ENCODE measurements at places on chromosomes 3 and 15. TPM values are rescaled to one million over a fixed set of nuclear protein-coding genes. Genes with fewer than 3 reads are reported as not detected.

DNA sequence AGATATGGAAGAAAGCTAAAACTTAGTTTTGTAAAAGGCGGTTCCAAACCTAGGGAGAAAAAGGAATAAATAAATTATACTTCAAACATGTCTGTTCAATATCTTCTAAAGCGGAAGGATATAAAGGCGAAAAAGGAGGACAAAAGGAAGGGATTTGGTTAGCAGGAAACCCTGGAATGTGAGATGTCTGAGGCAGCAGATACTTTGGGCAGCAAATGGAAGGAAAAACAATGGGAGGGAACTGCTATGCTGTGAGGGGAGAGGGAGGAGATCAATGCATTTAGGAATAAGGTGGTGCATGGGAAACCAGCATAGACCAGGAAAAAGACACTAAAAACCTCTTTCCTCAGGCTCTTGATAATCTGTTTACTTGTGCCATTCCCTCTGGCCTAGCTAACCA, 120.8 kb downstream of the DNAH12 start:
- no peak overlapping the region for H3K4me3 ChIP-seq
- no peak for DNase-seq
- no peaks in the 10 kb centered on the region for H3K4me1 ChIP-seq
- no peaks in the 10 kb centered on the region for H3K27me3 ChIP-seq

DNA sequence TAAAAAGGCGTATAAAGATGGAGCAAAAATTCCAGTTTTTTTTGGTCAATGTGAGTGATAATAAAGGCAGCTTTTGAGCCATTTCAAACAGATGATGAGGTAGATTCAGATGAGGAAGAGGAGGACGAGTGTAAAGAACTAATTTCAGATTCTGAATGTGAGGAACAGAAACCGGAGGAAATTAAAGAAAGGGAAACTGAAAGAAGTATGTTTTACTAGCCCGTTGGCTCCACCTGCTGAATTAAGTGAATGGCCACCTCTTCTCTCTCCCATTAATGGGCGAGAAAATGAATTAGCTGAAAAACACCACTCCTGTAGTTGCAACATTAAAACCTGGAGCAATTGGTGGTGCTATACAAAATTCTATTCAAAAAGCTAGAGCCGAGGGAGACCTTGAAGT, 55.4 kb downstream of the CYP19A1 start:
- H3K27ac ChIP-seq: no peak overlapping the region
- no peaks in the 10 kb centered on the region for H3K27me3 ChIP-seq
- no peaks in the 10 kb centered on the region for H3K4me1 ChIP-seq
- H3K36me3 ChIP-seq: no peaks in the 10 kb centered on the region

GRCh38 chr3:45915518-45916231, 27.6 kb upstream of the CXCR6 start:
- peaks cover 4% of the 10 kb centered on the region for H3K4me1 ChIP-seq
- DNase-seq: peak; percentile 66
- no peaks in the 10 kb centered on the region for H3K27me3 ChIP-seq
- peaks cover 3% of the 10 kb centered on the region for H3K36me3 ChIP-seq

GRCh38 chr15:77349666-77350065, 70.2 kb downstream of the PEAK1 start:
- H3K27me3 ChIP-seq: no peaks in the 10 kb centered on the region
- no peak overlapping the region for H3K27ac ChIP-seq
- no peaks in the 10 kb centered on the region for H3K36me3 ChIP-seq

DNA sequence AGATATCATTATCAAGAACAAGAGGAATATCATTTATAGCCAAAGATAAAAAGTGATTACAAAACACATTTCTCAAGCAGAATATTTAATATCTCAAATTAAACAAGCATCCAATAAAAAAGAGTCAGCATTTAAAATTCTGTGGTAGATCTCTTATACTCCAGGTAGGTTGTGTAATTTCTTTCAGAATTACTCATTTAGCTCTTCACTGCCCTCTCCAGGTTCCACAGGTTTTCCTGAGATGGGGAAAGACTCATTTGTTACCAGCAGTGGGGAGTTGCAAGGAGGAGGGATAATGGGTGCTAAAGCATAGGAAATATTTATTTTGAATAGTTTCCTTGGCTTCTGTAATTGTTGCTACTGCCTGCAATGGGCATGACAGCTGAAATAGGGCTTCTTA, 83.1 kb upstream of the RASGRP1 start:
- H3K4me1 ChIP-seq: no peaks in the 10 kb centered on the region
- no peak overlapping the region for H3K27ac ChIP-seq
- peak; percentile 7 for DNase-seq
- H3K27me3 ChIP-seq: peaks cover 7% of the 10 kb centered on the region
- H3K36me3 ChIP-seq: no peaks in the 10 kb centered on the region

GRCh38 chr3:62252438-62253157, 120.8 kb downstream of the FEZF2 start:
- H3K27me3 ChIP-seq: no peaks in the 10 kb centered on the region
- no peak overlapping the region for H3K4me3 ChIP-seq
- peak; percentile 48 for DNase-seq
- no peaks in the 10 kb centered on the region for H3K4me1 ChIP-seq
- H3K27ac ChIP-seq: no peak overlapping the region

- no peak overlapping the region for H3K4me3 ChIP-seq
- H3K36me3 ChIP-seq: no peaks in the 10 kb centered on the region
Measured at GRCh38 chr3:24019585-24019984, 74.5 kb downstream of the NR1D2 start.

GRCh38 chr15:66842710-66843441, 140.8 kb downstream of the SMAD6 start:
- H3K27me3 ChIP-seq: no peaks in the 10 kb centered on the region
- H3K36me3 ChIP-seq: no peaks in the 10 kb centered on the region
- H3K4me1 ChIP-seq: peaks cover 27% of the 10 kb centered on the region
- peak overlapping the region; percentile 10 for H3K4me3 ChIP-seq
- H3K27ac ChIP-seq: peak overlapping the region; percentile 92
- DNase-seq: peak; percentile 64

DNA sequence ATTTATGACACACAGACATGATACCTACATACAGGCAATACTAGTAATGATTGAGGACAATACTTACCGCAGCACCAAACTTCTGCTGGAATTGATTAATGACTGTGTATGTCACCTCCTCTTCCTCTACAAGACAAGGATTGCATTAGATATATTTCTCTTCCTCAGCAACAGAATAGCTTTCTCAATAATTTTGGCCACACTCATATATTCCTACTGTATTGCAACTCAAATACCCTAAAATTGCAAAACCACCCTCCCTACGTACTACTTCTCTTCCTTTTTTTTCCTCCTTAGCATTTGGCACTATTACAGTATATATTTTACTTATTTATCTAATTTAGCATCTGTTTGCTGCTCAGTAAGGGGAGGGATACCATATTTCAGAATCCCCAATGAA, 14.8 kb downstream of the EXD1 start:
- H3K27me3 ChIP-seq: peaks cover 13% of the 10 kb centered on the region
- no peaks in the 10 kb centered on the region for H3K36me3 ChIP-seq
- H3K4me1 ChIP-seq: no peaks in the 10 kb centered on the region
- no peak for DNase-seq
- H3K27ac ChIP-seq: no peak overlapping the region
- no peak overlapping the region for H3K4me3 ChIP-seq

DNA sequence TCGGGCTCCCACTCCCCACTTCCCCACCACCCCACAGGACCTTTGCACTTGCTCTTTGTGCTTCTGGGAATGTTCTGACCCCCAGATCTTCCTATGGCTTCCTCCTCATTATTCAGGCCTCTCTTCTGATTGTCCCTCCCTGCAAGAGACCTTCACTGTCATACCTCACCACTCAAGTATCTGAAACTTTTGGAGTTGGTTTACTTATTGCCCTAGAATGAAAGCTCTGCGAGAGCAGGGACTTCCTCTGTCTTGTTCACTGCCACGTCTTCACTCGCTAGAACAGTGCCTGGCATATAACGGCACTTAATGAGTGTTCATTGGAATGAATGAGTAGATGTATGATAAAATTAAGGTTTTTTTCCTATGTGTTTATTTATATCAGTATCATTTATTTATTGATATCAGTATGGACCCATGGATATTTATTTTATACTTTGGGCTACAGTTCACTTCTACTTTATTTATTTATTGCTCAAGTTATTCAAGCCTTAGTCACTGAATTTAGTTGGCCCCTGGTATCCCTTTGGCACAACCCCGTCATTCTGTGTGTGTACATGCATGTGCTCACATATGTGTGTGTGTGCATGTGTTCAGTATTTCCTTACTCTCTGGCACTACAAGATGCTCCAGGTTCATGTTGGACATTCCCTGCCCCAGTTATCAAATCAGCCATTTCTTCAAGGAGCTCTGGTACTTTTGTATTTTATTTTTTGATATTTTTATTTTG, 197.6 kb downstream of the THSD4 start:
- DNase-seq: no peak
- no peak overlapping the region for H3K4me3 ChIP-seq
- no peaks in the 10 kb centered on the region for H3K4me1 ChIP-seq
- H3K36me3 ChIP-seq: no peaks in the 10 kb centered on the region

- H3K36me3 ChIP-seq: no peaks in the 10 kb centered on the region
- no peak overlapping the region for H3K4me3 ChIP-seq
- no peak overlapping the region for H3K27ac ChIP-seq
- H3K27me3 ChIP-seq: no peaks in the 10 kb centered on the region
Measured at GRCh38 chr15:35533130-35534110, 12.5 kb downstream of the DPH6 start.

DNA sequence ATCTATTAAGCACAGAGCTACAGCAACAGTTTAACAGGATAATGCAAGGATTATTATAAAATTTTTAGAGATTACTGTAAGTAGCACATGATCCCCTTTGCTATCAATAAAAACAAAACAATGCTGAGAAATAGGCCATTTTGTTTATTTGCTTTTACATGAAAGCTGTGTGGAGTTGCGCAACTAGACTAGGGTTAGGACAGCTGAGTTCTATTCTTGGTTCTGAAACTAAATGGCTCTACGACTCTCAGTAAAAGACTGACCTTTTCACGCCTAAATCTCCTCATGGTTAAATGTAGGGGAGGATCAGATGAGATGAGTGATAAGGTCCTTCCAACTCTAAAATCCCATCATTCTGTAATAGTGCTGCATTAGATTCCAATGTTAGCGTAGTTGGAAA, 25.0 kb downstream of the KCNMB2 start:
- H3K27ac ChIP-seq: no peak overlapping the region
- no peak overlapping the region for H3K4me3 ChIP-seq
- peak; percentile 16 for DNase-seq
- H3K27me3 ChIP-seq: no peaks in the 10 kb centered on the region
- H3K36me3 ChIP-seq: no peaks in the 10 kb centered on the region
- H3K4me1 ChIP-seq: no peaks in the 10 kb centered on the region

- H3K36me3 ChIP-seq: peaks cover 3% of the 10 kb centered on the region
- H3K27me3 ChIP-seq: no peaks in the 10 kb centered on the region
- no peak overlapping the region for H3K27ac ChIP-seq
- no peak overlapping the region for H3K4me3 ChIP-seq
Measured at GRCh38 chr3:38186781-38187180, 21.4 kb downstream of the OXSR1 start.

GRCh38 chr3:16322189-16322588, 57.2 kb downstream of the OXNAD1 start:
- peaks cover 2% of the 10 kb centered on the region for H3K36me3 ChIP-seq
- H3K4me3 ChIP-seq: no peak overlapping the region
- H3K27me3 ChIP-seq: no peaks in the 10 kb centered on the region
- H3K27ac ChIP-seq: no peak overlapping the region
- DNase-seq: no peak
- H3K4me1 ChIP-seq: no peaks in the 10 kb centered on the region

GRCh38 chr3:13894807-13895154, 14.9 kb upstream of the WNT7A start:
- no peak for DNase-seq
- no peaks in the 10 kb centered on the region for H3K36me3 ChIP-seq
- no peaks in the 10 kb centered on the region for H3K4me1 ChIP-seq
- H3K27me3 ChIP-seq: no peaks in the 10 kb centered on the region
- H3K27ac ChIP-seq: no peak overlapping the region

- no peak overlapping the region for H3K4me3 ChIP-seq
- H3K27ac ChIP-seq: no peak overlapping the region
- no peaks in the 10 kb centered on the region for H3K27me3 ChIP-seq
- no peaks in the 10 kb centered on the region for H3K36me3 ChIP-seq
Measured at GRCh38 chr15:34248190-34248589, 23.4 kb downstream of the EMC4 start.

DNA sequence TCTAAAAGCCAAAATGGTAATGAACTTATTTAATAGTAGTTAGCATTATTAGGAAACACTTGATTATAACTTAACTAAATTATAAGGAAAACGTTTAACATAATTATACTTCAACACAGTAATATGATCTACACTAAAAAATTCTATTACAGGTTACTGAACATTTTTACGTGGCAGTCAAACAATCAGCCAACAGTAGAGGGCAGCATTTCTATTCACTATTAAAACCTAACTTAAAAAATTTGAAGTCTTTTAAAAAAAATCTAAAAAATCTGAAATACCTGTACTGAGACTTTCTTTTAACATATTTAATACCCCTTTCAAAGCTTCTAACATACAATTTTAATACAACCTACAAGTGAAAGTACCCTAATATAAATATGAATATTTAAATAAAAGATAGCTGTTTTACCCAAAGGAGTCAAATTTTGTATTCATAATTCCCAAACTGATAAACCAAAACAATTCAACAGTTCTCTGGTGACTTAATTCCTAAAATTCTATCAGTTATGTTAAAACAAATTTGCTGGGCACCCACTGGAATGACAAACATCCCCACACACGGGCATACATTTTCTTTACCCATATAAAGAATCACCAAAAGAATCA, 41.5 kb downstream of the DLG1 start:
- H3K36me3 ChIP-seq: no peaks in the 10 kb centered on the region
- H3K27ac ChIP-seq: no peak overlapping the region
- H3K4me3 ChIP-seq: no peak overlapping the region
- H3K4me1 ChIP-seq: no peaks in the 10 kb centered on the region

GRCh38 chr3:35616346-35616745, 23.0 kb upstream of the ARPP21 start:
- no peaks in the 10 kb centered on the region for H3K36me3 ChIP-seq
- no peaks in the 10 kb centered on the region for H3K27me3 ChIP-seq
- H3K4me1 ChIP-seq: no peaks in the 10 kb centered on the region
- H3K4me3 ChIP-seq: no peak overlapping the region

- peaks cover 8% of the 10 kb centered on the region for H3K27me3 ChIP-seq
- H3K27ac ChIP-seq: no peak overlapping the region
- no peaks in the 10 kb centered on the region for H3K36me3 ChIP-seq
- H3K4me1 ChIP-seq: no peaks in the 10 kb centered on the region
- no peak for DNase-seq
Measured at GRCh38 chr3:184642631-184643285, 69.1 kb downstream of the MAGEF1 start.

- no peak overlapping the region for H3K27ac ChIP-seq
- no peaks in the 10 kb centered on the region for H3K27me3 ChIP-seq
- H3K36me3 ChIP-seq: no peaks in the 10 kb centered on the region
- no peak for DNase-seq
- H3K4me1 ChIP-seq: no peaks in the 10 kb centered on the region
- H3K4me3 ChIP-seq: no peak overlapping the region
Measured at GRCh38 chr3:187025254-187025655, 94.9 kb downstream of the ST6GAL1 start.

SYNM gene
- polyA plus RNA-seq: 1.8 TPM

RHCG gene
- not detected for polyA plus RNA-seq

BCL2A1 gene
- 0.31 TPM for polyA plus RNA-seq

TRMT10C gene
- polyA plus RNA-seq: 20.6 TPM

ZIC1 gene
- polyA plus RNA-seq: 0.46 TPM

SPESP1 gene
- 6.4 TPM for polyA plus RNA-seq

MOBP gene
- polyA plus RNA-seq: not detected

MB21D2 gene
- 11.2 TPM for polyA plus RNA-seq

AMOTL2 gene
- 97.0 TPM for polyA plus RNA-seq

OIP5 gene
- 2.4 TPM for polyA plus RNA-seq
